ENCODE measurements at places on chromosomes 12 and 14.

DNA sequence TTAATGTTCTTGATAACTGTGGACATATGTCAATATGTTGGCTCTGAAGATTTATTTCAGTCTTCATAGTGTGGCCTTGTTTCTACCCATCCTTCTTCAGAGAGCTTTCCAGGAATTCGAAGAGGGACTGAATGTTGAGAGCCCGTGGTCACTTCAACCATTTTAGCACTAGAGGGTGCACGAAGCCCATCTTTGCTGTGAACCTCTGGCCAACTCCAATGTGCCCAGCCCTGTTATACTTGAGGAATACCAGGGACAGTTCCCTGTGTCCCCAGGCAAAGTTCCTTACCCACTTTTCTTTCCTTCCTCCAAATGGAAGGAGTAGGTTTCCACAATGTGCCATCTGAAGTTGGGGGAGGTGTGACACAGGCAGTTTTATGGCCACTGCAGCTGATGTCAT, 603.5 kb downstream of the RPL10L start:
- no peak for DNase-seq

DNA sequence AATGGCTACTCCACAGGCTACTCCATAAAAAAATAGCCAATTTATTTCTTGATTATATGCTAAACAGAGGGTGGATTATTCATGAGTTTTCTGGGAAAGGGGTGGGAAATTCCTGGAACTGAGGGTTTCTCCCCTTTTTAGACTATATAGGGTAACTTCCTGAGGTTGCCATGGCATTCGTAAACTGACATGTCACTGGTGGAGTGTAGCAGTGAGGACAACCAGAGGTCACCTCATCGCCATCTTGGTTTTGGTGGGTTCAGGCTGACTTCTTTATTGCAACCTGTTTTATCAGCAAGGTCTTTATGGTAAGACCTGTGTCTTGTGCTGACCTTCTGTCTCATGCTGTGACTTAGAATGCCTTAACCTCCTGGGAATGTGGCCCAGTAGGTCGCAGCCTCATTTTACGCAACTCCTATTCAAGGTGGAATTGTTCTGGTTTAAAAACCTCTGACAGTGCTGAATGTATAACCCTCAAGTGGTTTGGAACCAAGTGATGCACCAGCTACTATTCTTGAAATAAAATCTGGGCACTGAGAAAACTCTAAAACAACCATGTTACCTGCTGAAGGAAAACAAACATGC, 27.7 kb downstream of the C12orf56 start:
- DNase-seq: no peak

DNA sequence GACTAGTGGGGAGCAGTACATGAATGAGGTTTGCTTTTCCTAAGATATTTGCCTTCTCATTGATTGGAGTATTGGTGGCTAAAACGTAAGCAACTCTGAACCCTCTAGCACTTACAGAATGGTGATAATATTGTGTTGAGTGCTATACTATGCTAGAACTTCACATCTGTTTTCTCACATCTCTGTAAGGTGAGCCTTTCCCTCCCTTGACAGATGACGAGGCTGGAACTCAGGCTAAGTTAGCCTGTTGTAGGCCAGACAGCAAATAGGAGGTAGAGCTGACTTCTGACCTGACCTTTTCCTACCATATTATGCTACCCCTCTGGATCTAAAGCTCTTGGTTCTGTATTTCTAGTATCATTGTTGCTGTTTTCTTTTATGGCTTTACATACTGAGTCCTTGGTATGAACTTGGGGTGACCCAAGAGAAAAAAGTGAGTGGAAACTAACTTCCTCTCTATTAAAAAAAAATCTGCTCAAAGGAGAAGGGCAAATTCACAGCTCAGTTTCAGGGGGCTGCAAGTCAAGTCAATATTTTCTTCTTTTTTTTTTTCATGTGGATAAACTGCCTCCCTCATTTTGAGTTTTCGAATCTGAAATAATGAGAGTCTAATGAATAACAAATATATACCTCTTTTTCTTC, 85.9 kb downstream of the CRADD start:
- no peak for DNase-seq

DNA sequence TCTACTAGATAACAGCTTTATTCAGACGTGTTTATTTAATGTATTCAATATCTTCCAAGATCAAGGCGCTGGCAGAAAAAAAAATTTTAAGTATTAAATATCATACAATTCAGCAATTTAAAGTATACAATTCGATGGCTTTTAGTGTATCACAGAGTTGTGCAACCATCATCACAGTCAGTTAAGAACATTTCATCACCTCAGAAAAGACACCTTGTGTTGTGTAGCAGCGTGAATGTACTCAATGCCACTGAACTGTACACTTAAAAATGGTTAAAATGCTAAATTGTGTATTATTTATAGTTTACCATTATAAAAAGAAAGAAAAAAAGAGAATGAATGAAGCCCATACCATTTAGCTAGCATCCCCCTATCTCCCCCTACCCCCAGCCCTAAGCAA, 96.4 kb downstream of the RIN3 start:
- no peak for DNase-seq

- no peak for DNase-seq
Measured at GRCh38 chr14:63454863-63455622, 88.1 kb downstream of the PPP2R5E start.

DNA sequence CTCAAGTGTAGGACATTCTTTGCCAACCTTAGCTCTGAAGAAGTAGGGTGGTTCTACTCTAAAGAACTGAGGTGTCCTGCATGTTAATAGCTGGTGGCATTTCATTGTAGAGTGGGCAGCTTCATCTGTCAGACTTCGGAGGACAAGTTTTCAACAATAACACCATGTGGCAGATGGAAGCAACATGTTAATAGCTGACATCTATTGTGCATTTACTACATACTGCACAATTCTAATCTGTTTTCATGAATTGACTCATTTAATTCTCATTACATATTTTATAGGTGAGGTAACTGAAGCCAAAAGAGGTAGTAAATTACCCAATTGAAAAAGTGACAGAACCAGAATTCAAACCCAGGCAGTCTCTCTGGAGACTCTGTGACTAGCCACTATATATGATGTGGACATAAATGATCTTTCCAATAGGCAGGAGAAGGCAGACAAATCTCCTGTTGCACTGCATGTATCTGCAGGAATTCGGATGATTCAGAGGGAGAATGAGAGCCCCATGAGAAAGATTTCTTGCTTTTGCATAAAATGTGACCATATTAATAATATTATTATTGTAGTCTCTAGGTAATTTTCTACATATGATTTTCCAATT, 137.2 kb upstream of the E2F7 start:
- DNase-seq: no peak

DNA sequence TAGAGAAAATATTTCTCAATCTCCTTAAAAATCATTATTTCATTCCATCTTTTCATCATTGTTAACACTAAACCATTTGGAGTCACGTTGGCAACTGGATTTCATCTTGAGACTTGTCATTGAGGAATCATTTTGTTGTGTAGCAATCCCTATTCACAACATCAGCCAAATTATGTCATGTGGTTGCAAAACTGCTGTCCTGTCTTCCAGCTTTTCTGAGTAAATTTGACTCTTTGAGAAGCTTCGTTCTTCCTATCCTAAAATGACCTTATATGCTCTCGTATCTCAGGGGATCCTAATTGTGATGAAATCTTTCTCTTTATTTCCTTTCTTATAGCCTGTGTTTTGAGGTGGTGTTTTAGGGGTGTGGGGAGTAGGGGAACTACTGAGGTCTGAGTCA, 30.6 kb upstream of the KICS2 start:
- DNase-seq: no peak

GRCh38 chr12:34288963-34289345, 266.7 kb downstream of the ALG10 start:
- no peak for DNase-seq

DNA sequence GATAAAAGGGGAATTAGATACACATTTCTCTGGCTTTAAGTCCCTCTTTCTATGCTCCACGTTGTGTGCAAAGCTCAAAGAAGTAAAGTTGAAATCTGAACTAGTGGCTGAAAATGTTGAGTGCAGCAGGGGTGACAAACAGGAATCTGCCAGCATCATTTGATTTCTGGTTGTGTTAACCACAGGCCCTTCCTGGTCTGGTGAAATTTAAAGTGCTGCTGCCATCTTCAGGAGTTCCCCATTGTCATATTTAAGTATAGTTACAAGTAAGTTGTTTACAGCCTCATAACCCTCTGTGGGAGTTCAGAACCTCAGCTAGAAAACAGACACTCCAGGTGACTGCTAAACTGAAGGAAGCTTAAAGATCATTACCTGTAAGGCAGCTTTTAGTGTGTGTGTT, 90.9 kb upstream of the CCDC196 start:
- no peak for DNase-seq

GRCh38 chr12:131195796-131196195, 242.1 kb downstream of the ADGRD1 start:
- no peak for DNase-seq

GRCh38 chr14:88181072-88181471, 142.0 kb downstream of the KCNK10 start:
- DNase-seq: no peak

- no peak for DNase-seq
Measured at GRCh38 chr14:105349992-105350391, 35.4 kb downstream of the PACS2 start.

GRCh38 chr14:28220391-28220790, 546.2 kb upstream of the FOXG1 start:
- DNase-seq: no peak

GRCh38 chr14:66174453-66174891, 311.7 kb upstream of the CCDC196 start:
- DNase-seq: no peak

DNA sequence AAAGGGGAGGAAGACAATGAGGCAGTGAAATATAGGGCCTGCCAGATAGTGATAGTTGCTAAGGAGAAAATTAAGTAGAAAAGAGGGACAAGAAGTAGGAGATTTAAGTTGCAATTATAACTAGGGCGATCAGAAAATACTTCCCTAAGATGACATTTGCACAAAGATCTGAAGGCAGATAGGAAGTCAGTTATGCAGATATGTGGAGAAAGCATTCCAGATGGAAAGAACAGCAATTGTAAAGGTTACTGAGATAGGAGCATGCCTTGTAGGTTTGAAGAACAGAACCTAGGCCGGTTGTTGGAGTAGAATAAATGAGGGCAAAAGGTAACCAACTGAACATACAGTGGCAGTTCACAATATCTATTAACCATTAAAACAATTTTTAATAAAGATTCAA, 21.4 kb upstream of the ACTR6 start:
- DNase-seq: no peak

GRCh38 chr14:22427771-22428231, 161.2 kb downstream of the DAD1 start:
- DNase-seq: no peak

DNA sequence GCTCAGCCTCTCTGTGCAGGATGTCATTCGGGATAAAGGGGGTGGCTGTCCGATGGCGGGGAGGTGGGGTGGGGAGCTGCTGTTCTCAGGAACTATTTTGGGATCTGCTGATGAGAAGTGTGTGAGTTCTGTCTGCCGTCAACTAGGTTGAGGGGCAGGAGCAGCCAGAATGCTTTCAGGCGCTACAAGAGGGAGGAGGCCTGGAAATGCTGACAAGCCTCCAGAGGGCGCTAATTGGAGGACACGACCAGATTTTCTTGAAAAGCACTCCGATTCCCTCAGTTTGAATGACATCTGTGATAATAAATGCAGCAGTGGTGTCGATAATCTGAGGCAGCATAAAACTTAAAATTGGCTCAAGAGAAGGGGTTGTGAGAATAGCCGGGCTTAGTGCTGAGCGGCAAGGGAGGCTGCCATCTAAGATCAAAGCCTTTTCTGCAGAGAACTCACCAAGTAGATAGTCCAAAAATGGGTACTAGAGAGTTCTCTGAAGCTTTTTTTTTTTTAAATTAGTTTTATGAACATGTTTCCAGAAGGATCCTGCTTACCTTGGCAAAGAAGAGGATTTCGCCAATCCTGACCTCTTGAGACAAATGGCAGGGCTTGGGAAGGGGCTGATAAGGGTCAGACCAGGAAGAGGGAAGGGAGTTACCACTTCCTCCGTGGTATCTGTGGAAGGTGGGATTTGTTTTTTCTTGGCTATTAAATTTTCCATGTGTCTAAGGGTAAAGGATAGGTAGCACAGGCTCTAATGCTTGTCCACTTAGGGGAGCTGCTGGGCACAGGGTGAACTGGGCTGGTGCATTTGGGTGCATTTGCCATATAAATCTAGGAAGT, 94.4 kb downstream of the CRACR2A start:
- DNase-seq: no peak

- DNase-seq: no peak
Measured at GRCh38 chr12:83186419-83186818, 499.7 kb downstream of the TMTC2 start.

GRCh38 chr14:65101631-65102440, 481 bp downstream of the MAX start:
- DNase-seq: no peak

DNA sequence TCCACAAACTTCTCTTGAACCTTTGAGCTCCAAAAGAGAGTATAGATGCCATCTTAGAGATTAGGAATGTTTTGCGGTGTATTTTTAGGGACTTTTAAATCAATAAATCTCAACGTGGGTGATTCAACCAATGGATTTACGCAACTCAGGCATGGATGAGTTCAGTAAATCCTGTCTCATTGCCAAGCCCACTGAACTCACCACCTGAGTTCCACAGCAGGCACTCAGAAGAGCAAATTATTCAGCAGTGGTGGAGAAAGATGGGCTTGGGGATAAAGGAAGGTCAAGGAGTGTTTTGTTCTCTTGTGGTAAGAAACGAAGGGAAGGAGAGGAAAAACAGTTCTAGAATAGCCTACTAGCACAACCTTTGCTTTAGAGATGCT, 68.7 kb upstream of the HMGA2 start:
- no peak for DNase-seq

- peak; percentile 31 for DNase-seq
Measured at GRCh38 chr14:71555654-71556559, 376.3 kb upstream of the RGS6 start.

DNA sequence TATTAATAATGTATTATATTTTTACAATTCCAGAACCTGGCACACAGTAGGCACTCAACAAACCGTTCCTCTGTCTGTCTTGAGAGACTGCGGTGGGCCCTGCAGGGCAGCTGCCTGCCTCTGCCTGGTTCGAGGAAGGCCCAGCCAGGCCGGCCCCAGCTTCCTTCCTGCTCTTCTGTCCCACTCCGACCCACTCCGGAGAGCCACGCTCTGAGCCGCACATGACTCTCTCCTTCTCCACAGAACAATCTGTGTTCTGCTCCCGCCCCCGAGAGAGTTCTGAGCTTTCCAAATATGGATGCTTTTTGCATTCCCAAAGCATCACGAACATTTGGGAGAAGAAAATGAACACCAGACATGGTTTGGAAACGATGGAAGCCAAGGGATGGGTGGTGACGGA, 57.3 kb downstream of the TTC7B start:
- no peak for DNase-seq

DNA sequence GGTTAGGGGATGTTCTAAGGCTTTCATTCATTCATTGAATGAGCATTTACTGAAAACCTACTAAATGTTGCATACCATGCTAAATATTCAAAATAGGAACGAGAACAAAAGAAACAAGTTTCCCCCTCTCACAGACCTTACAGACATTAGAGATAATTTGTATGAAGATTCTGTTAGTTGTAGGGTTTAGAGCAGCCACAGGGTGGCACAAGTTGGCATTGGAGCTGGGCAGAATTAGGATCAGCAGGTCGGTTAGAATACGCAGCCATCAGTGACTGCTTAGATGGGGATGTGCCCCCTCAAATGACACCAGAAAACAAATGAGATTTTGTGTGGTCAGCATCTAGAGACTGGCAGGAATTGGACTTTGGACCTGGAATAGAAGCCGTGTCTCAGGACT, 166.3 kb upstream of the DAAM1 start:
- DNase-seq: no peak

- DNase-seq: no peak
Measured at GRCh38 chr12:111685322-111685810, 390 bp downstream of the BRAP start.

- DNase-seq: peak; percentile 88
Measured at GRCh38 chr12:53054112-53054878, 4.4 kb downstream of the TNS2 start.

- DNase-seq: peak; percentile 84
Measured at GRCh38 chr12:6872073-6873048, 742 bp downstream of the SPSB2 start.

Data from stimulated activated CD4-positive, alpha-beta T cell treated with anti-CD3 and anti-CD28 coated beads, TNF-alpha, amount 100 ng/mL, for 4 hours (primary cell).